Endothelial cell of umbilical vein (primary cell): ENCODE measurements at places on chromosomes 1 and 21. TPM values are rescaled to one million over a fixed set of nuclear protein-coding genes. Genes with fewer than 3 reads are reported as not detected.
A peak's percentile ranks its signal among the peaks of the same experiment; 100 is the strongest.

DNA sequence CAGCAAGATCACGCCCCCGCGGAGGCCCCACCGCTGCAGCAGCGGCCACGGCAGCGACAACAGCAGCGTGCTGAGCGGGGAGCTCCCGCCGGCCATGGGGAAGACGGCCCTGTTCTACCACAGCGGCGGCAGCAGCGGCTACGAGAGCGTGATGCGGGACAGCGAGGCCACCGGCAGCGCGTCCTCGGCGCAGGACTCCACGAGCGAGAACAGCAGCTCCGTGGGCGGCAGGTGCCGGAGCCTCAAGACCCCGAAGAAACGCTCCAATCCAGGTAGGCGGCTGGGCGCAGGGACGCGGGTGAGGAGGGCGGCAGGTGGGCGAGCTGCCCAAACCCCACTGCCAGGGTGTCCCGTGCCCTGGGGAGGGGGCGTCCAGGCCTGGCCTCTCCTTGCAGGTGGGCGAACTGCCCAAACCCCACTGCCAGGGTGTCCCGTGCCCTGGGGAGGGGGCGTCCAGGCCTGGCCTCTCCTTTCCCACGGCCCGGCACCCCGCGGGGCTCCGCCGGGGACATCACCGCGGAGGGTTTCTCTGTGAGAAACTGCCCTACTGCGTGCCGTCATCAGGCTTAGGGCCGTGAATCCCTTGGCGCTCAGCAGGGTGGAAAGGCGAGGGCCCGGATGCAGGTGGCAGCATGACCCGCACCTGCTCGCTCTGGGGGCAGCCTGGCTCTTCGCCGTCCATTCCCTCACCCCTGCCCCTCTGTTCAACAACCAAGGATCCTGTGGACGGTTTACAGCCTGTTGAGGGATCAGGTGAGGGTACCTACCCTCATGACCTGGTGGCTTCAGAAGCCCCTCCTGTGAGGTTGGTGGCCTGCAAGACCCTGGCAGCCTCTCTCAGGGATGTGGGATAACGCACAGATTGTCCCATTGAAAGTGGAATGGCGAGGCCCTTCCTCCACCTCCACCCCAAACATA lies 534.0 kb downstream of the KIF26B start:
- H3K27me3 ChIP-seq, result no peaks in the 10 kb centered on the region
- no peaks in the 10 kb centered on the region for H3K4me1 ChIP-seq
- H3K4me3 ChIP-seq, result no peak overlapping the region
- DNase-seq, result no peak
- H3K27ac ChIP-seq, result no peak overlapping the region

DNA sequence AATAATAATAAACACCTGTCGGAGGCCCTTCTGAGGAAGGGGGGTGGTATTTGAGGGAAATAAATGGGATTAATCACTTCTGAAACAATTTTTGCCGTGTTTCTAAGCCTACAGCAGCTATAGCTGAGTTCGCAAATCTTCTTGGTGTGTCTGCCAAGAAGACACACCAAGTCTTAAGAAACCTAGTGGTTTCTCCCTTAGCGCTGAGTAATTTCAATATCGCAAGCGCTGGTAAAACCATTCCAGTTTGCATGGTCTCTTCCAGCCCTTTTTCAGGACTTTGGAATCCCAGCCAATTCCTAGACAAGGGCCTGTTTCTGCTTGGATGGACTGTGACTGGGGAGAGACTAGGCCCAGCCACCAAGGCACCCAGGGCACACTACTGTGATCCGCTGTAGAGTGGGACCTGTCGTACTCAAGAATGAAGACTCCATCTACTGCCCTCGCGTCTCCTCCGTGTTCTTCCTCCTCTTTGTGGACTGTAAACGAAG lies 7.5 kb upstream of the LHX8 start:
- H3K27me3 ChIP-seq, result peaks cover 73% of the 10 kb centered on the region
- no peak overlapping the region for H3K27ac ChIP-seq
- H3K36me3 ChIP-seq, result no peaks in the 10 kb centered on the region
- no peak overlapping the region for H3K4me3 ChIP-seq
- DNase-seq, result no peak

DNA sequence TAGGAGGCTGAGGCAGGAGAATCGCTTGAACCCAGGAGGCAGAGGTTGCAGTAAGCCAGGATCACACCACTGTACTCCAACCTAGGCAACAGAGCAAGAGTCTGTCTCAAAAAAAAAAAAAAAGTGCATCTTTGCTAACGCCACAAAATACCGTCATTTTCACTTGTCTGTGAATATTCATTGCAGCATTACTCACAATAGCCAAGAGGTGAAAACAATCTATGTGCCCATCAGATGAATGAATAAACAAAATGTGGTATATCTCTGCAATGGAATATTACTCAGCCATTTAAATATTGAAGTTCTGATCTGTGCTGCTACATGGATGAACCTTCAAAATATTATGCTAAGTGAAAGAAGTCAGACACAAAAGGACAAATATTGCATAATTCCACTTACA lies 7.9 kb upstream of the TIAM1 start:
- H3K4me3 ChIP-seq, result no peak overlapping the region
- H3K27ac ChIP-seq, result no peak overlapping the region
- H3K27me3 ChIP-seq, result no peaks in the 10 kb centered on the region
- H3K4me1 ChIP-seq, result peaks cover 9% of the 10 kb centered on the region

DNA sequence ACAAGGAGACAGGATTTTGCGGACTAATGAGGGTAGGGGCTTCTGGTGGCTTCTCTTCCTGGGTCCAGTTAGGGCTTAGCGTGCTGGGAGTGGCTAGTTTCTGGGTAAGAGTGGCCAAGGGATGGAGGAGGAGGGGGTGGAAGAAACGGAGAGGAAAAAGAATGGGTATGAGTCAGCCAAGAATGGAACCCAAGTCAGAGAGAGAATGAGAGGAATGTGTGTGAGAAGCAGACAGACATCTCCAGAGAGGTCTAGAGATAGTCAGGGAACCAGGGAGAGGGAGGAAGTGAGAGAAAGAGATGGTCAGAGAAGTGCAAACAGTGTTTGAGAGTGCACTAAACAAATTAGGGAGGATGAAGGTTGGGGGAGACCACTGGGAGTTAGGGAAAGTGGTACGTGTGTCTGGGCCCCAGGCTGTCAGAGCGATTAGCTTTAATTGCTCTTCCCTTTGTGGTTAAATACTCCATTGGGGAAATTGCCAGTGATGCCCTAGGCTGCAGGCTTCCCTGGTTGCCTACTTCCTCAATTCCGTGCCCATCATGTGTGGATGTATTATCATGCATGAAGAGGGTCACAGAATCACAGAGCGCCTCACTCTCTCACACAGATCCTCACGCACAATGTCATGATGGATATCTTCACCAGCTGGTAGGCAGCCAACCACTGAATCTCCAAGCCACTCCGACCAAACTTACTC lies 1.4 kb downstream of the PEA15 start:
- H3K36me3 ChIP-seq, result peaks cover 7% of the 10 kb centered on the region
- no peaks in the 10 kb centered on the region for H3K27me3 ChIP-seq
- peak; percentile 60 for DNase-seq
- H3K4me1 ChIP-seq, result peaks cover 46% of the 10 kb centered on the region
- peak overlapping the region; percentile 55 for H3K4me3 ChIP-seq
- H3K27ac ChIP-seq, result peak overlapping the region; percentile 73

The AJAP1 gene
- not detected in 2 replicates for total RNA-seq

The NKAIN1 gene
- total RNA-seq, result 0.23 and 0.40 TPM in 2 replicates
